ENCODE measurements at places on chromosomes 6 and 20.

- DNase-seq = no peak
Observed at GRCh38 chr6:12097791-12098190, 85.7 kb downstream of the HIVEP1 start.

- DNase-seq = no peak
Observed at GRCh38 chr20:37111926-37112455, 16.2 kb upstream of the RBL1 start.

GRCh38 chr6:117601811-117602150, 530 bp downstream of the GOPC start:
- peak; percentile 30 for DNase-seq

GRCh38 chr6:107493158-107494057, 3.5 kb downstream of the SOBP start:
- DNase-seq = no peak

GRCh38 chr6:142008016-142008735, 124.5 kb upstream of the GJE1 start:
- DNase-seq = no peak

DNA sequence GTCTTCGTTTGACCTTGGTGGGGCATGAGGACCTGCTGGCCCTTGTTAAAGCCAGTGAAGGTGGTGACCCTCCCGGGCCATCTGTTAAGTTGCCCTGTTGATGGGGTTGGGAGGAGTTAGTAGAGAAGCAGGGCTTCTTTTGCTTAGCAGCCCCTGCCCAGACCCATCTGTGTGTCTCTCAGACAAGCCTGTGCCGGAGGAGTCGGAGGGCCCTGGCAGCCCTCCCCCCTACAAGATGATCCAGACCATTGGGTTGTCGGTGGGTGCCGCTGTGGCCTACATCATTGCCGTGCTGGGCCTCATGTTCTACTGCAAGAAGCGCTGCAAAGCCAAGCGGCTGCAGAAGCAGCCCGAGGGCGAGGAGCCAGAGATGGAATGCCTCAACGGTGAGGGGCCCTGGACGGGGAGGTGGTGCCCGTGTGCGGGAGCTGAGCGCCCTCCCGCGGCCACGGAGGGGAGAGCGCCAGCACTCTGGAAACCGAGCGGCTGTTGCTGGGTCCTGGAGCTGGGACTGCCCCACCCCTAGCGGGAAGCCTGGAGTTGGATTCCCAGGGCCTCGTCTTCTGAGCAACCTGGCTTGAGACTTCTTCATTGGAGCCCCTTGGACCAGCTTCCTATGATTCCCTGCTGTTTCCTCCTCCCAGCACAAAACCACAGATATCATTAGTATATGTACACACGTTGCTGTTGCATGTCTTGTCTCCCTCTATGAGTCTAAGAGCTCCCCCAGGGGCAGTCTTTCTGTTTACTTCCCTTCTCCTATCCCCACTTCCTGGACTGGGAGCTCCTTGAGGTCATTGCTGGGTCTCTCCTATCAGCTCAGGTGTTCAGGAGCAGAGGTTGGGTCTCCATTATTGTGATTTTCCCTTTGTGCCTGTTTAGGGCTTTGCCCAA, 27.6 kb upstream of the SRF start:
- peak; percentile 85 for DNase-seq

DNA sequence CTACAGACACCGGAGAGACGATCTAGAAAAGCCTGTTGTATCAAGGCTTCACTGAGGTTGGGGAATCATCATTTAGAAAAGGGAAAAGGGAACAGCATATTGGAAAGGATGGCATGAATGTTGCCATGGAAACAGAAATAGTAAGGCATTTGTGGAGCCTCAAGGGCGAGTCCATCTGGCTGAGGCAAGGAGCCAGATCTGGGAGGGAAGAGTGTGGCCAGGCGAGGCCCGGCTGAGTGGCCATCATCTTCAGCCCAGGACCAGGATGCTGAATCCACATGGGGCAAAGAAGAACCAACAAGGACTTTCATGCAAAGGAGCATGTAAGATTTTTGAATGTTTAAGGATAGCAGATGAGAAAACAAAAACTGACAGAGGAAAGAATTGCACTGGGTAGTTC, 85.8 kb downstream of the MAP3K5 start:
- no peak for DNase-seq

- DNase-seq = no peak
Observed at GRCh38 chr6:106789428-106790148, 160.2 kb downstream of the QRSL1 start.

DNA sequence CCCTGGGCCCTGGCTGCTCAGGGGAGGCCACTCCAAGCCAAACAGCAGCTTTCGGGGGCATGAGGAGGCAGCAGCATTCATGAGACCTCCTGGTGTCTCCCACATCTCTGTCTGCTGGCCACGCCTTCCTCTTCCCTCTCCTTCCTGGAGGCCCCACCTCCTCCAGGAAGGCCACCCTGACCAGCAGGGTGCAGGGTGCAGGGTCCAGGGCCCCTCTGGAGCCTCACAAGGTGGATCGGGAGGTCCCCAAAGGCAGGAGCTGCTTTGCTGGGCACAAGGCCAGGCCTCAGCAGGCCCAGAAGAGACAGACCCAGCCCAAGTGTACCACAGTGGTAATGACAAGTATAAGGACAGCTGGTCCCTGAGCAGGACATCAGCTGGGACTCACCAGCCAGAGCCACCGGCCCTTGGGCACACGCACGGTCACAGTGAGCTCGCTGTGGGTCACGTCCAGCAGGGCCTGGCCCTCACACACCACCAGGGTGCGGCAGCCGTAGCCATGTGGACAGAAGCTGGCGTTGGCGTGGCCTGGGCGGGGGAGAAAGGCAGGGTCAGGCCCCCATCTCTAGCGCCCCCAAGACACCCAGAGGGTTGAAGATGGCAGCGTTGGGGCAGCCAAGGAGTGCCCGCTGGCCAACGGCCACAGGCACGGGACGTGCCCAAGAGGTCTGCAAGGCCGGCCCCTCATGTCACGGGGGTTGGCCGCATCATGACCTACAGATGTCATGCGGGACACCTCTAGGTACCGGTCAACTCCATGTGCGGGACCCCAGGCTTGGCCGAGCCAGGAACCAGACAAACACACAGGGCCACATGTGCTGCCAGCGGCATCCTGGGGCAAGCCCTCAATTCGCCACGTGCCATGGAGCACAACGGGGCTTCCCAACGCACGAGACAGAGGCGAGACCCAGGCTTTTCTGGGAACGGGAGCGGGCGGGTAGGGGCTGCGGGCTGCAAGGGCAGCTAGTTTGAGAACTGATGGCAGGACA, 26.9 kb downstream of the ADRM1 start:
- no peak for DNase-seq

DNA sequence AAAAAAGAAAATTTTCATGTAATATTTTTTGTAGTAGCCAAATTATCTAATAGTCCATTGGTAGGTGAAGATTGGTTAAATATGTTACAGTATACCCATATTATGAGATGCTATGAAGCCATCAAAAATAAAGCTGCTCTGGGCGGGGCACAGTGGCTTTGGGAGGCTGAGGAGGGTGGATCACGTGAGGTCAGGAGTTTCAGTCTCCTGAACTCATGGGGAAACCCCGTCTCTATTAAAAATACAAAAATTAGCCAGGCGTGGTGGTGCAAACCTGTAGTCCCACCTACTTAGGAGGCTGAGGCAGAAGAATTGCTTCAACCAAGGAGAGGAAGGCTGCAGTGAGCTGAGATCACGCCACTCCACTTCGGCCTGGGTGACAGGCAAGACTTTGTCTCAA, 360.5 kb downstream of the KIF16B start:
- no peak for DNase-seq

- DNase-seq = no peak
Observed at GRCh38 chr6:114084327-114084890, 113.5 kb upstream of the HDAC2 start.

GRCh38 chr6:2542858-2543218, 207.9 kb downstream of the MYLK4 start:
- DNase-seq = peak; percentile 86

DNA sequence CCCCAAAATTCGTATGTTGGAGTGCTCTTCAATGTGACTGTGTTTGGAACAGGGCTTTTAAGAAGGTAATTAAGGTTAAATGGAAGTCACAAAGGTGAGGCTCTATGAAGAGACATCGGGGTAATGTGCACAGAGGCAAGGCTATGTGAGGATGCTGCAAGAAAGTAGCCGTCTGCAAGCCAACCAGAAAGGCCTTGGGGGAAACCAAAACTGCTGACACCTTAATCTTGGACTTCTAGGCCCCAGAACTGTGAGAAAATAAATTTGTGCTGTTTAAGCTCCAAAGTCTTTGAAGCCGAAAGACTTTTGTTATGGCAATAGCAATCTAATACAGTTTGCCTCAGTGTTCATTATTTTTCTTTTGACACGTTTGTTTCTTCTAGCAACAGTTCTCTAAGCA, 2.4 kb upstream of the IRAK1BP1 start:
- no peak for DNase-seq

- no peak for DNase-seq
Observed at GRCh38 chr6:137223370-137224131, 4.4 kb upstream of the IFNGR1 start.
